ENCODE measurements at places on chromosomes 5 and 9.

DNA sequence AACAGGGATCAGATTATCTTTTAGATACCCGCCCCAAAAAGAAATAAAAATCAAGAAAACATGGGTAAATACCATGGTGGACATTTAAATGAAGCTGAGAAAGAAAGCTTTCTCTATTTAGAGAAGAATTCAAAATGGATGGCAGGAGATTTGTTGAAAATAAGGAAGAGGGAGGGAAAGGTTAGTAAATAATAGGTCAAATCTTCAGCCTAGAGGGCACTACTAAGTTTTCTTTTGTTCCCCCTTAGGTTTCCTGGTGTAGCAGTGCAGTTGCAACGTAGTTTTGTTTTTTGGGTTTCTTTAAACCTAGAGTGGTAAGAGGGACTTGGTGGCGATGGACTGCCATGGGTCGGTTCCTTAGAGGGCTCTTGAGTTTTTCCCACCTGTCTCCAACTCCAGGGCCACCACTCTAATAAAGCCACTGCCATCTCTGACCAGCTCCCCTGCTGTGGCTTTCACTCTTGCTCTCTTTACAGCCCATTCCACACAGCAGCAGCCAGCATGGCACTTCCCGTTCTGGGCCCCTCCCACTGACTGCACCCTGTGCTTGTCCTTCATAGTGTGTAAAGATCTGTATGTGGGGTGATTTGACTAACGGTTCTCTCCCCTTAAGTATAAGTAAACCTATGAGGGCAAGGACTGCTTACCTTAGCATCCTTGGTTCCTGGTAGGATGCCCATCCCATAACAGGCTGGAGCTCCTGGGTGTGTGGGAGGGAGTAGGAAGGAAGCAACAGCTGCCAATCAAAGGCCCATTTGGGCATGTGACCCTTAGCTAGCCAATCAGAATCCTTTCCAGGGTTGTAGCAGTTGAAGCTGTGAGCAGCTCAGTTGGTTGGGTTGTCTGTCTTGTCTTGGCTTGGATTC is 118.3 kb downstream of the SLC1A3 start:
- DNase-seq, result no peak

GRCh38 chr5:128537221-128537999 is 635 bp downstream of the FBN2 start:
- no peak for DNase-seq

DNA sequence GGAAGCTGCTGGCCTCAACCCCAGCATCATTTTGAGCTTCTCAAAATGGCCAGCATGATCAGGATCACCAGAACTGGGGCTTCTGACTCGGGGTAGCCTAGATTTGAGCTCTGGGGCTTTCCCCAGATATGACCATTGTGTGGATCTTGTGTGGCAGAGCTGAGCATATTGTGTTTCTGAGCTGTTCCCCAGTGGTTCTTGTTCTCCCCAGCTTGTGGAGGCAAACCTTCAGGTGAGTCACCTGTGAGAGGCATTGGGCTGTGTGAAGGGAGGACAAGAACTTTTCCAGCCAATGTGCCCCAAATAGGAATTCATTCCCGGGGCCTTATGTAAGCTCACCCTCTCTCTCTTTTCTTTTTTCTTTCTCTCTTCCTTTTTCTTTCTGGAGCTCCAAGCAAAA is 80.7 kb upstream of the PITX1 start:
- DNase-seq, result no peak

GRCh38 chr5:148394587-148395019 is 10.8 kb downstream of the FBXO38 start:
- no peak for DNase-seq

DNA sequence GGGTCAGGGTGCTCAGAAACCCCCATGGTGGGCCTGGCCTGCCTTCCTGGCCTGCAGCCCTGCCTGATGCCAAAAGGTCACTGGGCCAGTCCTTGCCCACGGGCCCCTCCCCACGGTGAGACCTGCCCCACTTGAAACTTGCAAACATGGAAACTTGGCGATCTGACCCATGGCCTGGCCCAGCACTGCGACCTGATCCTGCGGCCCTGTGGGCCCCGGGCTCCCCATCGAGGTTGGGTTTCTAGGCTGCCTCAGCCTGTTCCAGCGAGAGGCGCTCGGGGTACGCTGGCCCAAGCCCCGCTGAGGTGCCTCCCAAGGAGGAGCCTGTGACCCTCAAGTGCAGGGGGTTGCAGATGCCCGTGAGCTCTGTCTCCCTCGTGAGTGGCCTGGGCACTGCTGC is 37.5 kb upstream of the SLC6A19 start:
- DNase-seq, result no peak

DNA sequence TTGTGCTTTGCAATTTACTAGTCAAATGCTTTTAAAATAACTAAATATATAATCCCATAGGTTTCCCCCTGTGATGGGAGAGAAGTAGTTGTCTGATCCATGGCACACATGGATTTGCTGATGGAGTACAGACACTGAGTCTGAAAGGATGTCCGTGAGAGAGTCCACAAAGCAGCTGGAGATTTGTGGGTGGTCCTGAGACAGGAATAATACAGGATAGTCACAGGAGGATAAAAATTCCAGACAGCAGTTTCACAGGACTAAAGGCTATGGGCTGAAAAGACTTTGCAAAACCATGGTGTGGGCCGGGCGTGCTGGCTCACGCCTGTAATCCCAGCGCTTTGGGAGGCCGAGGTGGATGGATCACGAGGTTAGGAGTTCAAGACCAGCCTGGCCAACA is 58.7 kb upstream of the ZFR start:
- no peak for DNase-seq

DNA sequence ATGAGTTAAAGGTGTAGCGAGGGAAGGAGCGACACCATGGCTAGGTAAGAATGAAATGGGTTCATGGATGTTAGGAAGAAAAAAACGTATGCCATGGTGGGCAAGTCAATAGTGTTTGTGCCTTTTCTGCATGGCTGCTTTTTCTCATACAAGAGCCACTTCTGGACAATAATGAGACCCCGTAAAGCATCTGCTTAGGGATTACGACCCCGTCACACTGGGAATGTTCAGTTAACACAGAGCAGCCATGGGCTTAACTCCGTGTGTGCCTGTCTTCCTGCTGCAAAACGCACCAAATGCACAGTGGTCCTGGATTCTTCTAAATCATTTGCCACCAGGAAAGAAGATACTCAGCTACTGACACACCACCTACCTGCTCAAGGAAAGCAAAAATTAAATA is 81.8 kb downstream of the NFIB start:
- DNase-seq, result no peak

- no peak for DNase-seq
Measured at GRCh38 chr9:95962936-95963335, 87.4 kb downstream of the ERCC6L2 start.

GRCh38 chr9:132197315-132197714 is 35.5 kb downstream of the NTNG2 start:
- no peak for DNase-seq

DNA sequence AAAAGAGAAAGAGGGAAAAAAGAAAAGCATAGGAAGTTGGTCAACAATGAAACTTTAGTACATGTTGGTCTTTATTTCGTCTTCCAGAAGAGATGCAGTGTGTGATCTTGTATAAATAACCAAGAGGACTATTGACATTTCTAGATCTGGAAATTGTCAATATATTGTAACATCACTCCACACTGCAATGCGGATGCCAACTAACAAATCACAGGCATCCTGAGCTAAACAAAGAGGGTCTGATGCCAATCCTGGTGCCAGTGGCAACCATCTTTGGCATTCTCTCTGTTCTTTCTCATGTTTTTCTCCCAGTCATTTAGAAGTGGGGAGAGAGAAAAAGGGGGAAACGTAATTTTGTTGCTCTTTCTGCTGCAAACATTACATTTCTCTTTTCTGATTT is 9.7 kb downstream of the NFIB start:
- no peak for DNase-seq

DNA sequence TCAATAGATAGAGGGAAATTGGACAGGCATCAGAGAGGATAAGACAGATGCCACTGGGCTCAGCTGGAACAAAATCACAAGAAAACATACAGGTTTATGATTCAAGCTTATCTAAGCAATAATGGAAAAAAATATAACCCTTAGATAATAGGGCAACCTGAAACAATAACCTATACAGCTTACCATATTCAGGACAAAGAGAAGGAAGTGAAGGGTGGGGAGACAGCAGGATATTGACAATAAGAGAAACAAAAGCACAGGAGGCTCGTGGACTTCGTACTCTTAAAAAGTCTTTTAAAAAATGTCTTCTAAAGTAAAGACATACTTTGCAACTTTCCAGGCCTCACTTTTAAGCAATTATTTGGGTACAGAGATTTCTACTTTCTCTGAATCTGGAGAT is 225.3 kb downstream of the NTRK2 start:
- no peak for DNase-seq

DNA sequence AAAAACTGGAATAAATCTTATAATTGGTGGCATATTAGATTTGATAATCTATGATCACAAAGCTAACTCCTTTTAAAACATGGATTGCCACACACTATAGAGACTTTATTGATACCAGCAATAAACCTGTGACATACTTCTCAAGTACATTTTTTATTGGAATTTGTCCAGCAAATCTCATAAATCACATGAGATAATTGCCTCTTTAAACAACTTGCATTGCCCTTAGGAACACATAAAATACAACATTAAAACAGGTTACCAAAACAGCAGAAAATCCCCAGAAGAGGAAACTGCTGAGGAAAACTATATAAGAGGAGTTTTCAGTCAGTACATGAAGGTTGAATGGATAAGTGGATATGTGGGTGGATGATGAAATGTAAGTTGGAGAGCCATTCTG is 124.6 kb downstream of the SNCAIP start:
- DNase-seq, result no peak

DNA sequence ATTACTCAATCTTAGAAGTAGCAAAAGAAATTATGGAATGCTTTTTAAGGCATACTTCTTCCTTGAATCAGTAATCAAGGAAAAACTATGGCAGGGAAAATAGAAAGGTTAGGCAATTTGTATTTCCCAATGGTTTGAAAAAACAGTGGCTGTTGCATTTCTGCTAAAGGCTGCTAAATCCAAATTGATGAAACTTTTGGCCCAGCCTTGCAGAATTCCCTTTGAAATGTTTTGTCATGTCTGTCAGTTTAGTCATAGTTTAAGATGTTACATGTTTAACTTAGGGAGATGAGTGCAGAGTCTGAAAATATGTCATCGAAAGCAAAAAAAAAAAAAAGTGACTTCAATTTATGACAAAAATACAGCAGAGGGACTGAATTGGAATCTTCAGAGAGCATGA is 878.9 kb upstream of the WWC1 start:
- no peak for DNase-seq

DNA sequence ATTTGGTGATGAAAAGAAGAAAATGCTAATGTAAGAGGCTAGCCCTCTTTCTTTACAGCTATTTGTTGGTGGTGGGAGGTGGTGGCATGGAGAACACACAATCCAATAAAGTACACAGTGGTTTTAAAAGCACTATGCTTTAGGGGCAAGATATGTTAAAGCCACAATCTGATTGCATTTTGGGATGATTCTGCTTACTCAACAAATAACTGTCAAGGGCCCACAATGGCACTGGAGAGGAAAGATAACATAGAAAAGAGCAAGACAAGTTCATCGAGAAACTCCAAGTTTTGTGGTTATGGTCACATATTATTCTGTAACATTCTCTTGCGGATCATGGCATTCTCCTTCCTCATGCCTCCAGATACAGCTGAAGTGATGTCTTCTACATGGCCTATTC is 38.8 kb downstream of the OTP start:
- no peak for DNase-seq

GRCh38 chr9:80605129-80605528 is 1033.4 kb downstream of the TLE4 start:
- DNase-seq, result no peak

- DNase-seq, result no peak
Measured at GRCh38 chr9:128043467-128043868, 23.7 kb downstream of the NAIF1 start.

- DNase-seq, result no peak
Measured at GRCh38 chr9:137293482-137294090, 8.5 kb downstream of the NRARP start.

- DNase-seq, result no peak
Measured at GRCh38 chr5:74325866-74326265, 314.7 kb downstream of the ENC1 start.

GRCh38 chr5:77709340-77709739 is 66.8 kb downstream of the TBCA start:
- no peak for DNase-seq

DNA sequence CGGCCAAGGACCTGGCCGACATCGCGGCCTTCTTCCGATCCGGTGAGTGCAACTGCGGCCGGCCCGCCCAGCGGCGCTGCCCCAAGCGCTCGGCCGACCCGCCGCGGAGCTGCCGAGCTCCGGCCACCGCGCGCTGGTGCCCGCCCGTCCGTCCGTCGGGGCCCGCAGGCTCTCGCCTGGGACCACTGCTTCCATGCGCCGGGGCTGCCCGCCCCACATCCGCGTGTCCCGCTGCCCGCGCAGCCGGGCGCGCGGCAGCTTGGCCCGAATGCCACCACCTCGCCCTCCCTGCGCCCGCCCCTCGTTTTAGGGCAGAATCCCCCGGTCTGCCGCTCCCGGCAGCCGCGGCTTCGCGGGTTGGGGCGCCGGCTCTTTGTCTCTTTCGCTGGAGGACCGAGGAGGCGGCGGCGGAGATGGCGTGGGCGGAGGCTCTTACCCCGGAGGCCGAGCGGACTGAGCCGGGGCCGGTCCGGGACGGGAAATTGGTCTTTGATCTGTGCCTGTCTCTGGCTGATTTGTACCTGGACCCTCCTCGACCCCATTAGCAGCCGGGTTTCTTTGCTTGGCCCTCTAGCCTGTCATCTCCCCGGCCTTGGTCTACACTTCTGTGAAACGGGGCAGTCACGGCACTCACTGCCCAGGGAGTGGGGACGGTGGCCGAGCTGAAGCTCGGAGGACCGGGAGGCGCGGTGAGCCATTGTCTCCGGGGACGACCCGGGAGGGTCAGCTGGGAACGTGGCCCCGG is 871 bp downstream of the TRIO start:
- no peak for DNase-seq

GRCh38 chr9:88287972-88288371 is 100.3 kb upstream of the SPIN1 start:
- no peak for DNase-seq

GRCh38 chr9:134303601-134304000 is 22.7 kb upstream of the RXRA start:
- no peak for DNase-seq

DNA sequence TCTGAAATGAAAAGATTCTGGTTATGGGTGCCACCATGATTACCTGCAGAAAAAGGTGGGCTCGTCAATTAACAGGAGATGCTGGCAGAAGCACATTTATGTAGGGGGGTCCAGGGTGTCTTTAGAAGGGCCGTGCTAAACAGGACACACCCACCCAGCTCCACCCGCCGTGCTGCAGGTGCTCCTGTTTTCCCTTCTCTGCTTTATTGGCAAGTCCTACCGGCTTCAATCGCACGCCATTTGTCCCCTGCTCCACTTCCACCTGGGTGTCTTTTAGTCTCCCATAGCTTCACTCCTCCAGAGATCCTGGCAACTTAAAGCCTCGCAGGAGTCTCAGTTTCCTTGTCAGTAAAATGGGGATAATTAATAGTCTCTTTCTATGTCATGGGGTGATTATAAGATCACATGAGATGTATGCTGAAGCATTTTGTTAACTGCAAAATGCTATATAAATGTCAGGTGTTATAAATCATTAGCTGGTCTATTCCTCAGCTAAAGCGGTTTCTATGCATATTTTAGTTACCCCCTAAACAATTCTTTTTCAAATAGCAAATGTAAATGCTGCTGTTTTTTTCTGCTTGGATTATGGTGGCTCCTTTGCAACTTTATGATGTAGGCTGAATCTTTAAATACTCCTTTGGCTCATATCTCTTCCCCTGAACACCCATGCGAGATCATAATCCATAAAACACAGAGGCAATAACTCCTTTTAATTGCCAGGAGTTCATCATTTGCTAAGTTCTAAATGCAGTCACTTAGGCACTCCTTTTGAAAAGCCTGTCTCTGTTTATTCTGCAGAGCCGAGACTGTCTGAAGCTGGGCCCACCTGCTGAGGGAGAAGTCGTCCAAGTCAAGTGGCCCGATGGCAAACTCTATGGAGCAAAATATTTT is 406.9 kb downstream of the KDM4C start:
- no peak for DNase-seq

Measured in stimulated activated CD8-positive, alpha-beta memory T cell treated with anti-CD3 and anti-CD28 coated beads, Interleukin-7, amount 100 ng/mL, for 1 hour (primary cell).